Stimulated activated CD4-positive, alpha-beta T cell treated with anti-CD3 and anti-CD28 coated beads, Interleukin-15, amount 100 ng/mL, for 1 hour (primary cell): ENCODE measurements at places on chromosomes 1 and 21.

DNA sequence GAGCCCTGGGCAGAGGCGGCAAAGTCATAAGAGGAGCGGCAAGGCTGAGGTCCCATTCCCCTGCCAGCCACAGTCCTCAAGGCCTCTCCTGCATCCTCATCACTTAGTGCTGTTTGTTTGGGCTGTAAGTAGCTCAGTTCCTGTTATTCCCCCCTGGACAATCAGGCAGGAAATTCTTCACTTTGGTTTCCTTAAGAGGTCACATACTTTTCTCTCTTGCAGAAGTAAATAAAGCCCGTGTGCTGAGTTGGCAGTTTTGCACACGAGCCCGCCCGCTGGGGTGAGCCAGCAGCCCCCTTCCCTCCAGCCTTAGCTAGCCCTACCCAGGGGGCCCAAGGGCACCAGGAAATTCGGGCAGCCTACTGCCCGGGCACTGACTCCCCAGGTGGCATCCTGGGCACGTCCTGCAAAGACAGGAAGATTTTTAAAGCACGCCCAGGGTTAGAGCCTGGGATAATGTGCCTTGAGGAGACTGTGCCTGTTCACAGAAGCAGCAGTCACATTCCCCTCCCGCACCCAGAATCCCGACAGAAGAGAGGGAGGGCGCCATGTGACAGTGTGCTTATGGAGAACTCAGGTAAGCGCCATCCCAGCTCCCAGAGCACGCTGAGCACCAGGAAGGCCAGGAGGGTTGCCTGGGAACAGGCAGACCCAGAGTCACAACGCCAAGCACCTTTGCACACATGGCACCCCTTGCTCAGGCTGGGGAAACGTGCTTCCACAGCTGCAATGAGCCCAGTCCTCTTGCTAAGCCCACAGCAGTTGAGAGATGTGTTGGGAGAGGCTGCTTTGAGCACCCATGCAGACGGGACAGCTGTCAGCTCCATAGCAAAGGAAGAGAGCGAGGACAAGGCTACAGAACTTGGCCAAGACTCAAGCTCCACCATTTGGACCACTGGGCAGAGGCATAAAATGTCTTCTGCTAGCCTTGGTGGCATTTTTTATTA lies 144.5 kb upstream of the TMEM51 start:
- no peak for DNase-seq

DNA sequence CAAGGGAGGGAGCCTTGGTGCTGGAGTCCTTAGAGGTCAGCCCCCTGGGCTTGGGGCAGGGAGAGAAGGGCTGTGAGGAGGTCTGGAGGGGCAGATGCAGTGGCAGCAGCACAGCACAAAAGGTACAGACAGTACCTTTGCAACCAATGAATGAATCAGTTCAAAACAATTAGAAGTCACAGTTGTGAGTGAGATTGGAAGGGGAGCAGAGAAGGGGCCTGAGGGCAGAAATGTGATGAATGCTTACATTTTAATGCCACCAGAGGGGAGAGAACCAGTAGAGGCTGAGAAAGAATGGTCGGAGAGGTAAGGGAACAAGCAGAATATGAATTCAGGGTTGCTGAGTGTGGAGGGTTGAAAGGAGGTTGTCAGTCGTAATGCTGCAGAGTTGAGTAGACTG lies 24.2 kb downstream of the CAMTA1 start:
- no peak for DNase-seq

- DNase-seq: no peak
These were observed 9.3 kb downstream of the SPRR2G start for GRCh38 chr1:153141377-153141776.

- no peak for DNase-seq
These were observed 36.2 kb upstream of the HFM1 start for GRCh38 chr1:91440847-91441246.

- DNase-seq: no peak
These were observed at the start of gene HAPLN2 for GRCh38 chr1:156618853-156619581. TSS of gene HAPLN2 (plus strand) at chr1:156619415. CDS start at chr1:156623491, 4,076 bp downstream.

GRCh38 chr1:77984629-77985028 lies 5.8 kb upstream of the FUBP1 start:
- DNase-seq: no peak
